ENCODE measurements at places on chromosomes 11 and 22.

DNA sequence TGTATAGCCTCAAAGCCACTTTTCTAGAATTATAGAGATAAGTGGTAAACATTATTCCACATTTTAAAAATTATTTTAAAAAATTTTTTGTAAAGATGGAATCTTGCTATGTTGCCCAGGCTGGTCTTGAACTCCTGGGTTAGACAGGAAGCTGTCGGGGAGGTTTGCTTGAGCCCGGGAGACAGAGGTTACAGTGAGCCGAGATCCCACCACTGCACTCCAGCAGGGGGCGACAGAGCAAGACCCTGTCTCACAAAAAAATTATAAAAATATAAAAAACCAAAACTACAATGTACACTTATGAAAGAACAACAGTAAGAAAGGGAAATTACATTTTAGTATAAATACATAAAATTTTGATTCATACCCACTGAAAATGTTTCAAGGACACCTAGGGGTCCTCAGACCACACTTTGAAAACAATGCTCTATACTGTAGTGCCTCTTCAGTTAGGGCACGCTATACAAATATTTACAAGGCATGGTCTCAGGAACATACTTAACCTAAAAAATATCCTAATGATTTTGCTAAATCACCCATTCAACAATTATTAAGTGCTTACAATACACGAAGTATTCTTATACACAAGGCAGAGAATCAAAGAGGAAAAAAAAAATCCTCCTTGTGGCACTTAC, 111.2 kb downstream of the MRTFA start:
- DNase-seq, result peak; percentile 87

GRCh38 chr11:62116451-62116850, 7.4 kb upstream of the INCENP start:
- no peak for DNase-seq

GRCh38 chr22:39287076-39287725, 32.2 kb downstream of the RPL3 start:
- no peak for DNase-seq

- no peak for DNase-seq
Observed at GRCh38 chr11:114783805-114784204, 105.5 kb downstream of the NXPE2 start.

DNA sequence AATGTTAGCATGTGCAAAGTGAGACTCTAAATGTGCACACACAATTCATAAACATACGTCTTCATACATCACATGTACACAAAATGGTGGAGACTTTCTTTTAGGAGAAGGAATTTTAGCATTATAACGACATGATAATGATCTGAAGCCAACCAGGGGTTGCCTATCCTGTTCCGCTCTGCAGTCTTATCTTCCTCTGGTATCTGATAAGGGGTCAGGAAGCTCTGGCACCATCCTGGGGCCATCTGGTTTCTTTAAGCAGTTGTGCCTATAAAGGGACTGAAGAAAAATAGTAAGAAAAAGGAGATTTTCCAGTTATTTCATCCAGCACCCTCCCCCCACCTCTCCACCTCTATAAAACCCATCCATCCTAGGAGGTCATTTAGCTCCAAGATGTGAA, 5.8 kb upstream of the NUP50 start:
- no peak for DNase-seq

DNA sequence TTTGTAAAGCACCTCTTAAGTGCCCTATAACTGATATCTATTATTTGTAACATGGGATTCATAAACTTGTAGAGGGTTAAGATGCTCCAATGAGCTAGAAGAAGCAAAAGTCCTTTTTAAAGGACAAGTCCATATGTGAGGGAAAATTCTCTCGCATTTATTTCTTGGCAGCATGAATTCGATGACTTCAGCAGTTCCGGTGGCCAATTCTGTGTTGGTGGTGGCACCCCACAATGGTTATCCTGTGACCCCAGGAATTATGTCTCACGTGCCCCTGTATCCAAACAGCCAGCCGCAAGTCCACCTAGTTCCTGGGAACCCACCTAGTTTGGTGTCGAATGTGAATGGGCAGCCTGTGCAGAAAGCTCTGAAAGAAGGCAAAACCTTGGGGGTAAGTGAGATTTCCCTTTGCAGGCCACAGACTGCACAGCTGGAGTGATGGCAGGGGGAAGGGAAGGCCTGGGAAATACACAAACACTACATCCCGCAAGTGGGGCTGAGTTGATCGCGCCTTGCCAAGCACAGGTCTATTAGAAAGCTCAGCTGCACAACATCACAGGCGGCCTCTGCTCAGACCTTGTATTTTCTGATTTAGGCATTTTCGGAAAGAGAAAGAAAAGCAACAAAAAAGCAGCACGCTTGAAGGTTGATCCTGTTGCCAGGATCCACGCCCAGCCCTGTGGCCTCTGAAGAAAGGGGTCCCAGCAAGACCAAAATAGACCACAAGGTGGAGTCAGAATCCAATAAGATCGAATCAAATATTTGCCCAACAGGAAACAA, 1.5 kb downstream of the MS4A8 start:
- DNase-seq, result peak; percentile 6

All from activated CD4-positive, alpha-beta T cell treated with anti-CD3 and anti-CD28 coated beads for 36 hours (primary cell).